Peyer's patch (tissue), 4 donors: ENCODE measurements at places on chromosomes 7 and 10. TPM values are rescaled to one million over a fixed set of nuclear protein-coding genes. Genes with fewer than 3 reads are reported as not detected.

DNA sequence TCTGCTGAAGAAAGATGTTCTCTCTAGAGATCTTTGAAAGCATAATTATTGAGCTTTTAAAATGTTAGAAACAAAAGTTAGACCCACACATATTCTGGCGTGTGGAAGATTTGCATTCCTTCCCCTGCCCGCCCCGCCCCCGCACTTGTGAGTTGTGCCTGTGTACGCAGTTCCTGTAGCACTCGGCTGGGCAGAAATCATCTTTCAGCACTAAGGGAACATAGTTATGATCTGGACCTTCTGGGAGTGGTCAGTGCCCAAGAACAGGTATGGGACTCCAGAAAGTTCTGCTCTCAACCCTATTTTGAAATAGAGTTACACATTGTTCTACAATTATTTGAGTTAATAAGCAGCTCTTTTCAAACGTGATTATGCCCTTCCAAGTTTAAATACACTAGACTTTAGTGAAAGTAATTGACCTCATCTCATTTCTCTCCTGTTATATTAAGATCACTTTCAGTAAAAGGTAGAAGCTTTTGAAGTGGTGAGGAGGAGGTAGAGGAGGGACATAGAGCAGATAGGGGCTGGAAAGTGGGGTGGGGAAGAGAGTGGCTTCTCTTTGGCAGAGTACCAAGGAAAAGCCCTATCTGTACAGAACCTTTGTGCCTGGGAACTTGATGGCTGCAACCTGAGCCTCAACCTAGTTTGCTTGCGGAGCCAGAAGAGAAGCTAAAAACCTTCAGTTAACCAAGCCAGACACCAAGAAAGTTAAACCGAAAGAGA is 5.7 kb downstream of the BLVRA start:
- no peak for DNase-seq

MMD2 gene
- total RNA-seq, result not detected

PRKAR2B gene
- total RNA-seq, result 28.1 TPM

DNA sequence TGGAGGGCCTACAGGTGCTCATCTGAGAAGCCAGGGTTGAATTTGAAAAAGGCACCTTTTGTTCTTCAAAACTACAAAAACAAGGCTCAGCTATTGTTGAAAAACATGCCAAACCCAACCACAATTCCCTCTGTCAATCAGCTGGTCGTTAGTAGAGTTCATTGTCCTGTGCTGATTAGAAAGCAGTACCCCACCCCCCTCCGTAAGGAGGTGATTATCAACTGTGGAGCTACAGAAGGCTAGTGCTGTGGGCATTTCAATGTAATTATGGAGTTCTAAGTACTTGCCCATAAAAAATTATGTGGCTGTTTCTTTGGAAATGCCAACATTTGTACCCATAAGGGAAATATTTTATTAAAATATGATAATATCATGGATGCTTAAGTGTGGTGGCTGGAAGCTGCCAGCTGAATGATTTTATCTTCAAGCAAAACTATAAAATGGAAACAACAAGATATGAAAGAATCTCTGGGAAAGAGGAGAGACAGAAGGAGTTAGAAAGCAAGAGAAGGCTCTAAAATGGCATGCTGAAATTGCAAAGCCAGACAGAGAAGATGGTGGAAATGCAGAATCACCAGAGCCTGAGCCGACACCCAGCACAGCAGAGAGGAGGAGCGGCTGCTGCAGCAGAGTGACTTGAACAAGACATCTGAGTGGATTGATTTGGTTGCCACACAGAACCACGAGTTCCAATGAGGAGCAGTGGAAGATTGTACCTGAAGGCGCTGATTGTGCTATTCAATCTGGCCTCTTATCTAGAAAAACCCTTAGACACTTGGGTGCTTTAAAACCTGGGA is 179.5 kb upstream of the LRGUK start:
- DNase-seq, result no peak

- no peak for DNase-seq
These were observed 127.2 kb upstream of the PODXL start for GRCh38 chr7:131683536-131684125.

DNA sequence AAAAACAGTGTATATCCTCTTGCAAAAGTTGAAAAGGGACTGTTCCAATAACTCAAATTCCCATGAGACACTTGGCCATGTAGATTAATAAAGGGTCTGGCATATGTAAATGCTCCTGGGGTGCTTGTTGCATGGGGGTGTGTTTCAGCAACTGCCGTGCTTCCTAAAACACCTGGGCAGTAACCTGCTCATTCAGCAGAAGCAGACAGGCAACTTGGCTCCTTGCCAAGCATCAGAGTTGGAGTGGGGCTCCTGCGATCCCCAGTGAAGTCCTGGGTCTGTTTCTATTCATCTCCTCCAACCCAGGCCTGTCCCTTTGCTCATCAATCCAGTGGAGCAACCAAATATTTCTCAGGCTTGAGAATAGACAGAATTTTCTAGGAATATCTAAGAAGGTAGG is 42.2 kb upstream of the ADAM12 start:
- no peak for DNase-seq

SLC39A12 gene
- not detected for total RNA-seq

DNA sequence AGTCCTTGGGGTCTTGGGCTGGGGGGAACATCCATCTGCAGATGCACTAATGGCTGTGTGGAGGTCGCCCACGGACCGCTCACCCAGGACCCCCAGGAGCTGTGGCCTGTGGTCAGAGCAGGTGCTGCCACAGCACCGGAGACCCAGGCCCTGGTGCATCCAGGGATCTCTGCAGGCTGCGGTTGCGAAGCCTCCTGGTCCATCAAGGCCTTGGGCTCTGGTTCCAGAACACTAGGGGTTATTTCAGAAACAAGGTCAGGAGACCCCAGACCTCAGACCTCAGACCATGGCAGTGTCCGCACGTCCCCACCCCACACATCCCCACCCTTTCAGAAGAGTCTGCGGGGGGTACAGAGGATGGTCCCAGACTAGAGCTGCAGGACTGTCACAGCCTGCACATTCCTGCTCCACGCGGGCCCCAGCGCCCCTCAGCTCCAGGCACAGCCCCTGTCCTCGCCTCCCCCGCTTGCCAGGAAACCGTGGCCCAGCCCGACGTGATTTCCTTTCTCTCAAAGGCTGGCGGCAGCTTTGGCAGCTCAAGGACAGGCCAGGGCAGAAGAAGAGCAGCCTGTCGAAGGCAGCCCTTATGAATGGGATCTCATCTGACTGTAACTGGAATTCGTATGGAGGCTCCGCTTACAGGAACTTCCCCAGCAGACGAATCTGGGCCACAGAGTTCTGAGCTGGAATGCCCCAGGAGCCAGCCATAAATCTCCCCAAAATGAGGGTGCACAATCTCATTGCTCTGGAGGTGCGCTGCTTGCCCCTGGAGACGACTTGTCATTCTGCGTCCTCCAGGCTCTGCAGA is 136.2 kb upstream of the RET start:
- DNase-seq, result no peak

DNA sequence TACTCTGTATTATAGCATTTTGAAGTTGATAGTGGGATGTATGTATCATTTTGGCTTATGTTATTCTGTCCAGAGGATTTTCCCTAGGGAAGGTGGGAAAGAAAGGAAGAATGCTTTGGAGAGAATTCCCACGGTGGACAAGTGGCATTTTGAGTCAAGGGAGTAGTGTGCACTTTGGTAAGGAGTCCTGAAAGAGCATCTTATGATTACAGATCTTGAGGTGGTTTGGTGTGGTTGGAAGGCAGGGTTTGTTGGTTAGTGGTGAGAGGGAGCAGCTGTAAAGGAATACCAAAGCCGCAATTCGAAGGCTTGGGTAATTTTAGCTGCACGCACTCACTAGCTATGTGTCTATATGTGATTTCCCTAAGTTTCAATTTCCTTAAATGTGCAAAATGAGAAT is 16.1 kb downstream of the CCSER2 start:
- DNase-seq, result no peak

ST8SIA6 gene
- not detected for total RNA-seq

SLC26A3 gene
- total RNA-seq, result 6.6 TPM

CLDN3 gene
- total RNA-seq, result 868 TPM

- DNase-seq, result no peak
These were observed 164.3 kb upstream of the PODXL start for GRCh38 chr7:131720703-131721102.

SRRT gene
- total RNA-seq, result 60.9 TPM

DNA sequence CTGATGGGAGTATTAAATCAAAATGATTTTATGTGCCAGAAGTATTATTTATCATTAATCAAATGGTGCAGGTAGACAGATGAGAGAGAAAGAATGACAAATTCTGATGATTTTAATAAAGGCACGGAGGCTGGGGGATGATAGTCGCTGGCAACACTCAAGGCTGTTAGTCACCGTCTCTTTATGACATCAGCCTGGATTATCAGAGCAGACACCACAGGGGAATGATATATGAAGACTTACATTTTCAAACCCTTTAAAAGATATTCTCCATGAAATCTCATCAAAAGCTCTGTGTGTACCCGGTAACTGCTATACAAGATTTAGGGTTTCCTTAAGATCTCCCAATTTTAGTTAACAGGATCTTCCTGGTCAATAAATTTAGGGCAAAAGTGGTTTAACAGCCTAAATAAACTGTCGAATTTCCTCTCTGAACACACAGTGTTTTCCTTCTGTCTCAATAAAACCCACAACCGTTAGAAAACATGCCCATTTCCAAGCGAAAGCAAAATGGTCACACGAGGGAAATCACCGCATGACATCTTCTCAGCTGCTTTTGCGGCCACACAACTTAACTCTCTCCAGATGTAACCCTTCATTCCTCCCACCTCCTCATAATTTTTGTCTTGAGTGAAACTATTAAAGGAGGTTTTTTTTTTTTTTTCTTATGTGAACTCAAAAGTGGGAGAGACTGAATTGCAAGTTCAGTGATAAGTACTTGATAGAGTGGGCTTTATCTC is 133.2 kb upstream of the FAM171A1 start:
- no peak for DNase-seq

GRCh38 chr7:79598351-79598750 is 144.9 kb upstream of the MAGI2 start:
- DNase-seq, result no peak

DNA sequence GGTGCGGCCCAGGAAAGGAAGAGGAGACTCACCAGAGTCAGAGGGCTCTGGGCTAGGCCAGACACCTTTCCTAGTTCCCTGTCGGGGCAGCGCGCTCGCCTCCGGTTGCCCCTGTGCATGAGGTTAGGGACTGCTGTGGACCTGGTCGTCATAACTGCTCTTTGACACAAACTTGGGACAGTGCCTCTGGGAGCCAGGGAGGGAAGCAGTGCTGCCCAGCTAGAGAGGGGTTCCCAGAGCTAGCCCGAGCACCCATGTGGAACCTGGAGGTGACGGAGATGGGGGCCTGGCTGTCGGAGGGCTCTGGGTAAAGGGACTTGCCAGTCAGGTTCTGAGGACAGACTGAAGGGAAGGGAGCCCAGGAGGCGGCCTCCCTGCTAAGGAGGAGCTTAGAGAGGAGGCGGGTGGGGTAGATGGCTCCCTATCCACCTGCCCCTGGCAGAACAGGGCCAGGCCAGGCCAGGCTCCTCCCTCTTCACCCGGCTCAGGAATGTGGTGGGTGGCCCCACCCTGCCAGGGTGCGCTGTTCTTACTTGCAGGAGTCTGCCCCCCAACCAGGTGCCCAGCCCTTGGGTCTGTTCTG is 29.7 kb downstream of the AGAP3 start:
- peak; percentile 60 for DNase-seq

GRCh38 chr10:34176351-34176750 is 638.7 kb downstream of the PARD3 start:
- no peak for DNase-seq

JAZF1 gene
- total RNA-seq, result 2.2 TPM

- no peak for DNase-seq
These were observed 255.1 kb downstream of the XPNPEP1 start for GRCh38 chr10:109668154-109668665.

DNA sequence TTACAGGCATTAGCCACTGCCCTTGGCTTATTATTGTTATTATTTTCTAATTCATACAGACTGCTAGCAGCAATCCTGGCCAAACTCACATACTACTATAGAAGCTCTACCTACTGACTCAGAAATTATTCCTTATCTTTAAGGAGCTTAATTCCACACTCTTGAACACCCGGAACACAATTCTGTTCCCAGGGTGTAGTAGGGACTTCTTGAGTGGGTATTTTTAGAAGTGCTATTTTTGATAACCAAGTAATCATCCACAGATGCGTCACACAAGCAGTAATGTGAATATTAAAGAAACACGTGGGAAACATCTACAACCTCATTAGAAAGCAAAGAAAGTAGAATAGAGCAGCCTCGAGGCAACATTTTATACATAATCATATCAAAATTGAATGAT is 149.2 kb downstream of the PTEN start:
- DNase-seq, result no peak

ZPBP gene
- total RNA-seq, result not detected

DNA sequence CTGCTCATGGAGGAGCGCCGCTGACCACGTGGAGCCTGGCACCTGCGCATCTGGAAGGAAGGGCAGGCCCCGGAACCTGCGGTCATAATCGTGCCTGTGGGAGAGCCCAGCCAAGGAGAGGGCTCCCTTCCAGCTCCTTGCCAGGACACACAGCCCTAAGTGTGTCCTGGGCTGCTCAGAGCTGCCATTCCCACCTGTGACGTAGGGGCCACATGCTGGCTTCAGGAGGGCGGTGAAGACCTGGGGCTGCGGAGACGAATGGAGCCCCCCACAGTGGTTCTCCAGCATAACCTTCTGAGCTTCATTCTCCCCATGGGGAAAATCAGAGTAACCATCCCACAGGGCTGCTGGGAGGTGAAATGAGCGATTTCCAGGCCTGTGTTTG is 127.6 kb upstream of the CHST15 start:
- DNase-seq, result no peak

- no peak for DNase-seq
These were observed 142.7 kb downstream of the ELFN1 start for GRCh38 chr7:1812509-1813393.

GRCh38 chr7:91759205-91759863 is 121.2 kb downstream of the MTERF1 start:
- DNase-seq, result peak; percentile 80

- no peak for DNase-seq
These were observed 49.1 kb upstream of the ELN start for GRCh38 chr7:73978661-73979563.

PIP gene
- total RNA-seq, result not detected

DNA sequence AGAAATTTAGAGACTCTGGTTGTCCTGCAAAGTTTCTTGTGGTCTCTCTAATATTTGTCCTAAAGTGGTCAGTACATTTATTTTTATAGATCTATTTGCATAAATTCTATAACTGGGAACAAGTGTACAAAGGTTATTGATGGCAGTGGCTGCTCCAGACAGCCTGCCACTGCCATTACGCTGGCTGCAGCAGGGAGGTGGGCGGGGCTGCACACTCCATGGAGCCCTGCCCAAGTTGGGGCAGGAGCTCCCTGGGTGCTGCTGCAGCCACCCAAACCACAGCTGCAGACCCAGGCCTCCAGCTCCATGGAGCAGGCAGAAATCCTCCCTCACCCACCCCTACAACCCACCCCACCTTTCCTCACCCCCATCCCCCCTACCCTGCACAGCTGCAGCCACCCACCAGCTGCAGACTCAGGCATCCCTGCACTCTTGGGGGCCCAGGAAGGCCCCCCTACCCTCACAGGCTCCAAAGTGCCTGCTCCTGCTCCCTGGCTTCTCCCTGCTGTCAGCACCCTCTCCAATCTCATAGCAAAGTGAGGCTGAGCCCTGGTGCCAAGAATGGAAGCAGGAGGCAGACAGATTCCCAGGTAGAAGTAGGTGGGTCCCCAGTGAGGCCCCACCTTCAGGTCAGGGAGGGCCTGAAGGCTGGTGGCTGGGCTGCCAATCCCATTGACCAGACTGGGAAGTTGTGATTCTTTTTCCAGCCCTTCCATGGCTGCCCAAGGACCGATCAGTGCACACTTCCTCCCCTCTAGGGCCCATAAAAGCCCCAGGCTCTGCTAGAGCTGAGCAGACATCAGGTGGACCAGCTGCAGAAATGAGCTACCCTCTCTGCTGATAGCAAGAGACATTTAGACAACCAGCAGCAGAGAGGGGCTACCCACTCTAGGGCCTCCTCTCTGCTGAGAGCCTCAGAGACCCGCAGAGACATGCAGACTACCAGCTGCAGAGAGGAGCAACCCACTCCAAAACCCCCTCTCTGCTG is 4.8 kb upstream of the CYP3A43 start:
- peak; percentile 53 for DNase-seq
